ENCODE measurements at places on chromosomes 12 and 14.

DNA sequence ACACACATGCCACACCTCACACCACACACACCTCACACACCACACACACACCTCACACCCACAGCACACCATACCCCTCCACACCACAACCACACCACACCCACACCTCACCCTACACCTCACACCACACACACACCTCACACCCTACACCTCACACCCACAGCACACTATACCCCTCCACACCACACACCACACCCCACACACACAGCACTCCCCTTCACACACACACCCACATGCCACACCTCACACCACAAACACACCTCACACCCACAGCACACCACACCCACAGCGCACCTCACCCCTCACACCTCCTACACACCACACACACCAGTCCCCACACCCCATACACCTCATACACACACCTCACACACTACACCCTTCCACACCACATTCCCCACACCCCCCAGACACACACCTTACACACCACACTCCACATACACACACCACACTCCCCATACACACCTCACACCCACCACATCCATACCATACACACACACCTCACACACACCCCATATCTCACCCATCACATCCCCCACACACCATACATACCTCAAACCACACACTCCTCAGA is 80.0 kb downstream of the ACTN1 start:
- DNase-seq: no peak

DNA sequence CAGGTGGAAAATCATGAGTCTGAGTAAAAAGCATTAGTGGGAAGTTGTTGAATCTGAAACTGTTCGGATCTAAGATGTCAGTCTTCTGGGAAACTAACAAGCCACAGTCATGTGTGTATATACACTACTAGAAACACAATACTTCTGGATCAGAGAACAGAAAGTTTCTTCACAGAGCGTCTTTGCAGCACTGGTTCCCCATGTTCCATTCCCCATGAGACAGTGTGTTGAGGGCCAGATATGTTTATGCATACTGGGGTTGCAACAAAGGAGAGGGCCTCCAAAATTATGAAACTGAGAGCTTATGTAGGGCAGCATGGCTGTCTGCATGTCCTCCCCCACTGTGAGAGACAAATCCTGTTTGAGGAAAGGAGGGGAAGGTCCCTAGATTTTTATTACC is 295.0 kb upstream of the NAV3 start:
- DNase-seq: no peak

DNA sequence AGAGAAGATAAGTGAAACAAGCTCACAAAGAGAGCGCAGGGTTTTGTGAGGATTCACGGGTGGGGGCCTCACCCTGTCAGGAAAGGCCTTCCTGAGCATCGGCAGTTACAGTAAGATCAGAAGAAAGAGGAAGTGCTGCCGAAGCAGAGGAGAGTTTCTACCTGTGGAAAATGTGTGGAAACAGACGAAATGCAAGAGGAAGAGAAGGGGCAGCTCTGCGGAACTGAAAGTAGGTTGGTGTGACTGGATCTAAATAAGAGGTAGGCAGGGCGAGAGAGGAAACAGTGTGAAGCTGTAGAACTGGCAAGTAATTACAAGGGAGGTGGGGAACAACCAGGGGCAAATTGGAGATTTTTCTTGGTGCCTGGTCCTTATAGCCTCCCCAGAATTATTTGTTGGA is 2.6 kb downstream of the GPR68 start:
- DNase-seq: no peak

GRCh38 chr12:116236976-116237375 is 40.5 kb downstream of the MED13L start:
- peak; percentile 9 for DNase-seq

GRCh38 chr12:109678719-109679118 is 34.9 kb upstream of the FAM222A start:
- no peak for DNase-seq

GRCh38 chr12:96529912-96530311 is 40.5 kb downstream of the CFAP54 start:
- no peak for DNase-seq

DNA sequence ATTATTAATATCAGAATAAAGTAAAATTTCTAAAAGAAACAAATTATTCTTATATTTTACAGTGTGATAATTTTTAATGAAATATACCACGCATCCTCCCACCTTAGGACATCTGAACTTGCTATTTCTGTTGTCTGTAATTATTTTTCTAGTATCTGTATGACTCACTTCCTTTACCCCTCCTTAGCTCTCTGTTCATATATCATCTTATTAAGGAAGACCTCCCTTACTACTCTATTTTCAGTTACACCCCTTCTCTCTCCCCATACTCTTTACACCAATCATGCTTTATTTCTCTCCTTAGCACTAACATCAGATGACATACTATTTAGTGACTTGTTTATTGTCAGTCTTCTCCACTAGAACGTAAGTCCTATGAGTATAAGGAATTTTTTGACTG is 34.2 kb upstream of the C12orf50 start:
- no peak for DNase-seq

DNA sequence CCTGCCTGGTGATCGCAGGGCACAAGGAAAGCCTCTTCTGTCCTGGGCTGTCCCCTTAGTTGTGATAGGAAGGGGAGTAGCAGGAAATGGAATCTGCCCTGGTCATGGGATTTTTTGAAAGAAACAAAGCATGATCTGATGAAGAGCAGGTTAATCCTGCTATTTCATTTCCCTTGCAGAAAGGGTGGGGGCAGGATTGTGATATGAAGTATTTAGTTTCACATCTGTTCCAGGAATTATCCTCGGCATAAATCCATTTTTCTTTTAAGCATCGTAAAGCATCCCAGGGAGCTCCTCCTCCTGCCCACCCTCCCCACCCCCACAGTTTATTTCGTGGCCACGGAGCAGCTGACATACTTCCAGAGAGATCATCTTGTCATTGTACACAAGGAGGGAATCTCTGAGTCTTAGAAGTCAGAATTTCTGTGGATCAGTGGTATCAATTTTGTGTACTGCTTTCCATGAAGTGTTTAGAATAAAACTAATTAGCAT is 53.1 kb downstream of the TGFB3 start:
- no peak for DNase-seq

- DNase-seq: no peak
Observed at GRCh38 chr12:93127107-93127560, 198.0 kb upstream of the EEA1 start.

- peak; percentile 14 for DNase-seq
Observed at GRCh38 chr12:107491856-107492255, 193.7 kb upstream of the PWP1 start.

- DNase-seq: peak; percentile 4
Observed at GRCh38 chr14:69519204-69520100, 34.9 kb downstream of the PLEKHD1 start.
